Epithelial cell of esophagus (primary cell): ENCODE measurements at places on chromosomes 13 and 19.

GRCh38 chr13:100721885-100722512 is 47.4 kb upstream of the TMTC4 start:
- DNase-seq, result peak; percentile 57

- DNase-seq, result peak; percentile 33
Observed at GRCh38 chr13:106033659-106034058, 501.8 kb downstream of the EFNB2 start.

GRCh38 chr13:45831851-45832250 is 19.7 kb downstream of the SIAH3 start:
- no peak for DNase-seq

- DNase-seq, result no peak
Observed at GRCh38 chr13:66795636-66796035, 434.5 kb downstream of the PCDH9 start.

- peak; percentile 33 for DNase-seq
Observed at GRCh38 chr19:33300009-33300893, 2.1 kb downstream of the CEBPA start.

DNA sequence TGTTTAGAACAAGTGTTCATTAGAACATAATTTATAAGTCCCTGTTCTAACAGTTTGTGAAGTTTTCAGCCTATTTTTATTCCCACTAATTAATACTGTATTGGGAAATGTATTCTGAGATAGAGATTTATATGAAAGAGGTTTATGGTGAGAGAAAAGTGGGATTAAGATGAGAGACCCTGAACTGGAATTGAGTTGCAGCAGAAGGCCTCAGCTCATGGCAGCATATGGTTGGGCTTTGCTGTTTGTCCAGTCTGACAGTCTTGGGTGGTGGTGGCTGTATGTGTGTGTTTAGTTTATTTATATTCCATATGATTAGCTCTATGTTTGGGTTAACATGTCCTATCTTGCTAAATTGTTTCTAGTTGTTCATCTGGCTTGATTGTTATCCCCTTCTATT is 575.1 kb downstream of the SLITRK5 start:
- DNase-seq, result peak; percentile 42

DNA sequence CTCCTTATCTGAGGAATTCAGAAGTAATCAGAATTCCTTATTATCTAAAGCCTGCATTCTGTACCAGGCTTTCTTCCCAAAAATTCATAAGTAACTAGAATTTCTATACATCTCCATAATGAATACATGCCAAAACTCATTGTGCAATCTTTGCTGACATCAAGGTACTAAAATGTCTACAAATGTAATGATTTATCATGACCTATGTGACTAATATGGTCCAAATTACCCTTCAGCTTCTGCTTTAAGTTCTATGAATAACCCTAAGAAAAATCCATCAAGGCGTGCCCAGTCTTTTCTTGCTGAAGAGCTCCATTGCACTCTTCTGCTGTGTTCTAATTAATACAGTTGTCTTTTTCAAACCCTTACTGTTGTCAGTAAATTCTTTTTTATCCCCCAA is 58.5 kb upstream of the SLITRK1 start:
- peak; percentile 94 for DNase-seq
